ENCODE measurements at places on chromosomes 3 and 15. TPM values are rescaled to one million over a fixed set of nuclear protein-coding genes. Genes with fewer than 3 reads are reported as not detected.

LNP1 gene
- total RNA-seq: 6.8 TPM

DNA sequence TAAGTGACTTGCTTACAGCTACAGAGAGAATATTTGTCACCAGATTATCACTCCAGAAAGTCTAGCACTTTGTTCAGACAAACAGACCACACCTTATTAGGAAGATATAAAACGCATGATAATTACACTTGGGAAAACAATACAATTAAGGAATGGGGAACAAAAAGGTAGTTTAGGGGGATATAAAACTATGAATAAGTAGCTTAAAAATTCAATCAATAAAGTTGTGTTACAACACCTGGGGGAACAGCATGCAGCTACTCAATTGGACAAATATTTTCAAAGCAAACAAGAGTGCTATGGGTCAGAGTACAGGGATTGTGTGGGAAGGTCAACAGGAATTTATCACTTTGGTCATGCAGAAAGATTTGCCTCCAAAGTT is 15.1 kb downstream of the CLDN1 start:
- DNase-seq: no peak
- H3K27ac ChIP-seq: no peak overlapping the region
- H3K4me3 ChIP-seq: no peak overlapping the region

GRCh38 chr15:40282869-40283614 is at the start of gene ANKRD63:
Gene ANKRD63, minus strand, starts transcription at chr15:40283064. Its CDS starts 478 bp downstream, at chr15:40282586.
- H3K27me3 ChIP-seq: peaks cover 75% of the 10 kb centered on the region
- H3K27ac ChIP-seq: no peak within 1 kb of the TSS
- H3K4me1 ChIP-seq: peaks cover 52% of the 10 kb centered on the region
- H3K36me3 ChIP-seq: no peaks in the 10 kb centered on the region
- H3K4me3 ChIP-seq: peak within 1 kb of the TSS; percentile 63

- H3K27ac ChIP-seq: no peak overlapping the region
- DNase-seq: no peak
- H3K27me3 ChIP-seq: no peaks in the 10 kb centered on the region
- H3K36me3 ChIP-seq: peaks cover 10% of the 10 kb centered on the region
Observed at GRCh38 chr3:59126446-59126845, 76.6 kb upstream of the CFAP20DC start.

- H3K4me1 ChIP-seq: peaks cover 23% of the 10 kb centered on the region
Observed at GRCh38 chr3:39106281-39106811, 1.1 kb downstream of the GORASP1 start.

DNA sequence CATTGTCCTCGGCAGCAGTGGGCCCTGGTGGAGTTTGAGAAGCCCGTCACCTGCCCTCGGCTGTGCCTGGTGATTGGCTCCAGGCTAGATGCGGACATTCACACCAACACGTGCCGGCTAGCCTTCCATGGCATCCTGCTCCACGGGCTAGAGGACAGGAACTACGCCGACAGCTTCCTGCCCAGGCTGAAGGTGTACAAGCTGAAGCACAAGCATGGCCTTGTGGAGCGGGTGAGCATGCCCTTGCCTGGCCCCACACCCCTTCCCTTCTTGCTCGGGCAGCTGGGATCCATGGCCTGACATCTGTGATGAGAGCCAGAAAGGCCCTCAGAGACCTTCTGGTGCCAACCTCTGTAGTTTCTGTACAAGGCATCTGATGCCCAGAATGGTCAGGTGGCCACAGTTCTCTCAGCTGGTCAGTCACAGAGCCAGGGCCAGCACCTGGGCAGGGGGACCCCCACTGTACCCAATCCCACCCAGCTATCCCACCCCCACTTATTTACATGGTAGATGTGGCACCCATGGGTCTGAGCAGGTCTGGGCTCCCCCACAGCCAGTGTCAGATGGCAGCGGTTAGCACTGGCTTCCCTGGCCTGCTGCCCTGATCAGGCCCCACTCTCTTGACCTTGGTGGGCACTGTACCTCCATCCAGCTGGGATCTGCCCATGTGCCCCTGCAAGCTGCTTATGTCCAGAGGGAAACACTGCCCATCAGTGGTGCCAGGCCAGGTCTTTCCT is 124.9 kb downstream of the DNAJB8 start:
- H3K27me3 ChIP-seq: no peaks in the 10 kb centered on the region
- no peak overlapping the region for H3K27ac ChIP-seq
- H3K4me1 ChIP-seq: peaks cover 6% of the 10 kb centered on the region
- no peaks in the 10 kb centered on the region for H3K36me3 ChIP-seq
- no peak overlapping the region for H3K4me3 ChIP-seq
- no peak for DNase-seq

Data from WTC11 (cell line).